ENCODE measurements at places on chromosomes 7 and 10.

- DNase-seq, result no peak
Measured at GRCh38 chr7:148898845-148899484, 14.9 kb upstream of the EZH2 start.

- peak; percentile 48 for DNase-seq
Measured at GRCh38 chr7:22782616-22783232, 39.9 kb downstream of the TOMM7 start.

DNA sequence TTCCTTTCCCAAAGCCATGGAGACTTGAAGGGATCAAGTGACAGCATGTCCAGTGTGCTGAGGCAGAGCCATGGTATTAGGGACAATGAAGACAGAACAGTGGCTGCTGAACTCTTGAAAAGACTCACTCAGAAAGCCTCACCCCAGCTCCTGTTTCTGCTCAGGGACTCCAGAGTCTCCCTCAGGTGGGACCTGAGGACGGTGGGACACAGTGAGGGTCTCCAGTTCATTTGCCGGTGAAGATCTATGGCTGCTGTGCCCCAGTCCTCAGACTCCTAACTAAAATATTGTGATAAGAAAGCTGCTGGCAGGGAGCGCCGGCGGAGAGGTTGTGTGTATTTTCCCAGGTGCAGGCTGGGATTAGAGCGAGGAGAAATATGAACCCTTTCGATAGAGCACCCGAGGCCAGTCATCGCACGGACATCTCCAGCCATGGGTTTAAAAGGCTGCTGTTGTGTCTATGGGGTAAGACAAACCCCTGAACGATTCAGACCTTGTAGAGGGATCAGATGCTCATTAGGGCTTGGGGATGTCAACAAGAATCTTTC is 57.2 kb downstream of the C7orf25 start:
- DNase-seq, result no peak

- peak; percentile 41 for DNase-seq
Measured at GRCh38 chr7:98202367-98203195, 8.7 kb upstream of the BHLHA15 start.

DNA sequence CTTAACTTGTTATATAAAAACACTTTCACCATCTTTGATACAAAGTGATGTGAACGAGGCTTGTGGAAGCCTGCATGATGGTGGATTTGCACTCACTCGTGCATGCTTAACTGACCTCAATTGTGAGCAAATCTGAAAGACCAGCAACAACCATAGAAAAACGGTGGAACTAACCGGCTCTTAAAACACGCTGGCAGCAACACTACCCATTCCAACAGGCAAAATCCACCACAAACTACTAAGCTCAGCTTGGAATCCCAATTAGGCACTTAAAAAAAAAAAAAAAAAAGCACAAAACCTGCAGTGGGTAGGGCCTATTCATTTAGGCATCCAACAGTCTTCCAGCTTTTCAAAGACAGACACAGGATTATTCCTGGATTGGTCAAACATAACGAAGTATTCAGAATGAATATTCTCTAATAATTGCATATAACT is 1.8 kb downstream of the GDI2 start:
- no peak for DNase-seq

DNA sequence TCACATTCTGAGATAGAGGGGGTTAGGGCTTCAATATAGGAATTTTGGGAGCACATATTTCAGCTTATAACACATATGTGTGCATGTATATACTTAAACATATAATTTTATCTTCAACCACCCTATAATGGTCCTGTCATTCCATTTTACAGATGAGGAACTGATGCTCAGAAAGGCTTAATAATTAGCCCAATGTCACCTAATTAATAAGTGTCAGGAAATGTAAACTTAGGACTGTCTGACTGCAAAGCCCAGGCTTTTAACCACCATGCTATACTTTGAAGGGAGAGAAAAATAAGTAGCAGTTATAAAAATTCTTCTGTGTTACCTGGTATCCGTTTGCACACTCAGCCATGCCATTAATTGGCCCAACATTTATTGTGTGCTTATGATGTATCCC is 172.6 kb downstream of the SKIDA1 start:
- DNase-seq, result no peak

DNA sequence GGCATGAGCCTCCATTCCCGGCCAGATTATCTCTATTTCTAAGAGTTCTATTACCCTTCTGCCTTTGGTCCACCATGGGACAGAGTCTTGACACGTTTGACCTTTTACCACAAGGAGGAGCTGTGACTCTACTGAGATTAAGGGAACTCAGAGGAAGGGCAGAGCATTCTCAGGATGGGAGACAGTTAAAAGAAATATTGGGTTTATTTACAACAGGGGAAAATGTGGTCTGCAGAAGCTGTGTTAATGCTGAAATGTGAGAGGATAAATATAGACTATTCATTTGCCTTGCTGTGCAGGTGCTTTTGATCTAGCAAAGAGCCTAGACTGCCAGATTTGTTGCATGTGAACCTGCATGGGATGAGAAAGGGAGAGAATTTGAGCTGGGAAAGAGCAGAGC is 45.8 kb upstream of the PRSS58 start:
- no peak for DNase-seq

- DNase-seq, result no peak
Measured at GRCh38 chr7:130152493-130153210, 52.6 kb downstream of the TMEM209 start.

GRCh38 chr10:11451640-11452260 is 159.7 kb downstream of the USP6NL start:
- no peak for DNase-seq

DNA sequence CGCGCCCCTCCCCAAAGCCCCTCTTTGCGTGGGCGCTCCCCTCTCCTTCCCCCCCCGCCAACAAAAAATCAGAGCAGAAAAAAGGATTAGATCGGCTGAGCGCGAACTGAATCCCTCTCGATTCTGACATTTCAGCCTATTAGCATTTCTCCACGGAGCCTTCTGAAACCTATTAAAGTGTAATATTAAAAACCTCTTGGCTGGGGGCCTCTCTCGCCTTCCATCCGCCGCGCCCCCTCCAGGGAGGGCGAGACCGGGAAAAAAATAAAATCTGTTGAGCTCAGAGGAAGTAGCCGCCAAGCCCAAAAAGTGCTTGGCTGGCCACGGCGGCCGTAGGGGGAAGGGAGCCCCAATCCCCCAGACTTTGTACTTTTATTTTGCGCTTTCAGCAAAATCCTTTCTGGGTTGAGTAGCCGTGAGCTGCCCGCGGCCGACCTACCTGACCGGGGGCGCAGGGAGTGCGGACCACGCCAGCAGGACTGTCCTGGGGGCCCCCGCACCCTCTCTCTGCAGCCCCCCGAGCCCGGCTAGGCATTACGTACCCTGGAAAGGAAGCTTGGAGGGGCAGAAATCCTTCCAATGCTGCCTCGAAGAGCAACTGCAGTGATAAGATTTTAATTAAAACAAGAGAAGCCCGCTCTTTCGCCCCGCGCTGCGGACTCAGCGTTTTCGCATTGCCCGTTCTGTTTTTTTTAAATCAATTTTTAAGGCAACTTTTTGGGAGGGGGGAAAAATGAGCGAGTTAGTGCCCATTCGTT is 1.3 kb upstream of the TNRC18 start:
- no peak for DNase-seq

DNA sequence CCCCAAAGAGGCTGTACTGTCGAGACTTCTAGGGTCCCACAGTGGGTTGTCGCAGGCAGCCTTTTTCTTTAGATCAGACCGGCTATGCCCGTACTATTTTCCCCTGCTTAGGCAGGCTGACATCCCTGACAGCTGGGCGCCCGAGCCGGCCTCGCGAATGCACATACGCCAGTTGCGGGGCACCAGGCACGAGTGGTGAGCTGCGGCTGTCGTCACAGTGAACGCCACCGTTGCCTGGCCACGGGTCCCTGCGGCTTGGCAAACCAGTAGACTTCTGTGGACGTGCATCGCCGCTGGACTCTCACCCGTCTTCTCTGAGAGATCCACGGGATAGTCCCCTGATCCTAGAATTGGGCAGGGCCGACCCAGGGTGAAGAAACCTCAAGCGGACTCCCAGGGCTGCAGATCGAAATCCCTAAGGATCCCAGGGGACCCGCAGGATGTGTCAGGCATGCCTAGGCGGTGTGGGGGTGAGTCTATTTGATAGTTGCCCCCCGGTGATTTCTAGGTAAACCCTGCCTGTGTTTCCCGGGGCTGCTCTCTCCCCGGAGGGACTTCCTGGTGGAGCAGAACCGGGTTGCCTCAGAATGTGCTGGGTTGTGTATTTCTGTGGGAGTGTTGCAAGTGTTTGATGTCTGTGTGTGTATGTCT is 33.0 kb upstream of the ZNF273 start:
- DNase-seq, result no peak

DNA sequence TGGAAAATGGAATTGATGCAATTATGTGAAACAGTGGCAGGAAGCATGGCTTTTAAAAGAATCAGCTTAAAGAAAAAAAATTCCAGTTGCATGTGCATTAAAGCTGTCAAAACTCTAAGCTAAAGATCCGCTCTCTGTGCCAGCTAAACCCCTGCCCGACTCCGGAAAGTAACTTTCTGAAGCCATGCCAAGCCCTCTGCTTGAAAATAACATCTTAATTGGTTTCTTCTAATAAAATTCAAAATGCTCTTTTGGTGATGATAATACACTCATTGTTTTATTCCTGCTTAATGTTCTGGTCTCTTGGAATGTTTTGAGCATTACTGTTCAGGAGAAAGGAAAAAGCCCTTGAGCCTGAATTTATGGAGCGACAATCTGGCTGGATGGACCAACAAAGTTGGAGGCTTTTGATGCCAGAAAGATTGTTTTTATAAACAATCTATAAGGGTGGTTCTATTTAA is 11.7 kb downstream of the SEMA3C start:
- DNase-seq, result no peak

DNA sequence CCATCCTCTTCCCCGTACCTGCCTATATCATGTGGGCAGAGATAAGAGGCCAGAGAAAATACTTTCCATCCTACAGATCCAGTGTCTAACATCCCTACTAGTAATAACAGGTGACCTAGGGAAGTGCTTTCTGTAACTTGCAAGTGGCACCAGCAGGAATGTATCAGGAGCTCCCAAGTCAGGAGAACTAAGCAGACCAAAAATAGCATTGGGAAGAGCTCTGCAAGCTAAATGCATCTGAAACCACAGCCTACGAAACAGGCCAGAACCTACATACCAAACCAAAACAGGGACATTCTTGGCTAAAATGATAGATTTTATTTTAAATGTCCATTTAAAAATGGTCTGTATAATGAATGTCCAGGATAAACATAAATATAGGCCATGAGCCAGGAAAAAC is 680.8 kb downstream of the PHTF2 start:
- no peak for DNase-seq

DNA sequence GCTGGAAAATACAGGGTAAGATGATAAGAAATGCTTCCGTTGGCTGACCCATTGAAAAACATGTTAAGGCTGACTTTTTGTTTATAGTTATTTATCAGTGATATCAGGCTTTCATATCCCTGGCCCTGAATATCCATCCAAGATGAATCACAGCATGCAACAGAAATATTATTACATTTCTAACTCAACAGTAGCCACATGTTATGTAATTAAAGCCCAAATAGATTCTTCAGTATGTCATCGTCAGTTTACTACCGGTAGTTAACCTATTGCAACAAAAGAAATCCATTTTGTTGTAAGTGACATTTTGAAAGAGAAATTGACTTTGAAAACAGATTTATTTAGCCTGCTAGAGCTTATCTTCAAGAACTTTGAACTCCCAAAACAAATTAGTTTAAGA is 354.1 kb upstream of the CELF2 start:
- DNase-seq, result no peak

- DNase-seq, result no peak
Measured at GRCh38 chr7:92729751-92730150, 106.6 kb downstream of the CDK6 start.

DNA sequence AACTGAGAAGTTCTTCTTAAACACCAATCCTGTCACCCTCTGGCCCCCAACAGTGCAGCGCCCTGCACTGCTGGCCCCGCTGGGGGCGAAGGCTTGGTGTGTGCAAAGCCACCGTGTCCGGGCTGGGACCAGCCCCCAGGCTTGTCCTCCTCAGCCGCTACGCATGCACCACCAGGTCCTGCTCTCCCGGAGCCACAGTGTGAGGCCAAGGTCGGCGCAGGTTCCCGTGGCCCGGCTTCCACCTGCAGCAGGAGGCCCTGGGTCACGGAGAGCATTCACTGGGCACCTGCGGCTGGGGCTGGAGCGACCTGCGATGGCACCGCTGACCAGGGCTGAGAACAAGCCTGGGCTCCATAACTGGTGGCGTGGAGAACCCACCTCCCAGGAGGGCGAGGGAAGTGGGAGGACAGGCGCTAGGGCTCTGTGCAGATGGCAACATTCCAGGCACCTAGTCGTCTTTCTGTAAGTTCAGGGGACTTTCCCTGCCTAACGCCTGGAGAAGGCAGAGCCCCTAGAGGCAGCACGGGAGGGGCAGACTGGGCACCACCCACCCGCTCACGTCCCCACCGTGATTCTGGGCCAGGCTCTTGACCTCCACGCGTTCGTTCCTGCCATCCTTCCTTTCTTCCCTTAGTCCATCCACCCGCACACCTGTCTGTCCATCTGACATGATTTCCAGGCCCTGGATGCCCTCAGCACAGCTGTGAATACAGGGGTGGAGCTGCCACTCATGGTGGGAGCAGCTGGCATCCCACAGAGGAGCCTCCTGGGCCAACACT is 271.6 kb downstream of the ELFN1 start:
- DNase-seq, result no peak

DNA sequence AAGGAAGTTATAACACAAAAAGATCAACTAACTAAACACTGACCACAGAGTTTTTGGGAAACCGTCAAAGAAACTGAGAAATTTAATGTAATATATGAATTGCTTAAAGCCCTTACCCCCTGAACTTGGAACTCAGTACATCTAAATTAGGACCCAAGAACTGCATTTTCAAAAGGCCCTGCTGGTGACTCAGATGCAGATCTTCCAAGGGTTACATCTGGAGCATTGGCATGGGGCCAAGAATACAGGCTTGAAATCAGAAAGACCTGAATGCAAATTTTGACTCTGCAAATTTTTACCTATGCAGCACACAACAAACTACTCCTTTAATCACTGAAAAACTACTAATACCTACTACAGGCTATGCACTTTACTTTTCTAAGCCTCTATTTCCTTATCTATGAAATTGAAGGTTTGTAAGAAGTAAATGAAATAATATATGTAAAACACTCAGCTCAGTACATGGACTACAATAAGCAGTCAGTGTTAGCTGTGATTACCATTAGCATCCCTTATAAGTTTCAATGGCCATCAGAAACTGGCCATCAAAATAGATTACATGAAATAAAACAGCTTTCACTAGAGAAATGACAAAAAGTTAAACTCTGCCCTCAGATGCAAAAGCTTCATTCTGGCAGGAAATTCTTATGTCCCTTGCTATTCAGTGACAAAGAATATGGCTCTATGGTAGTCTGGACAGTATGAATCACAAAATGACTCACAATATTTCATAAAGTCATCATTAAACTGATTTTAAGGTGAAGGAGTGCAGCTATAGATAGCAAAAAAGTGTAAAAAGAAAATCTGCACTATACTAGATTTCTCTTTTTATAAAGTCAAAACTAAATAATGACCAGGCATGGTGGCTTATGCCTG is 43.6 kb downstream of the NSUN6 start:
- DNase-seq, result no peak

DNA sequence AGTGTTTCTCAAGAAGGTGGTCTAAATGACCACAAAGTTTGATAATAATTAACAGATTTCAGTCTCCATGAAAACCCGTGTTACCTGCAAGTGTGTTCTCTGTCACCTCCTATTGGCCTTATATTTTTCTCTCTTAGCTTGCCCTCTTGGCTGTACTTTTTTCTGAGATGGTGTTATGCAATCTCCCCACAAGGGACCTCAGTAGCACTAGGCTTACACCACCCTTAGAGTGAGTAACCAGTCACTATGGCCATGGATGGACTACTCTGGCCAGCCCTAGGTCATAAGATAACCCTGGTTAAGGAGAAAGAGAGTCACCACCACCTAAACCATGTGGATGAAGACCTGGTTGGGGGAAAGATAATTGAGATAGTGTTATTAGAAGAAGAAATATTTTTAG is 76.8 kb downstream of the NPSR1 start:
- no peak for DNase-seq
